ENCODE measurements at places on chromosomes 7 and 10.
A peak's percentile ranks its signal among the peaks of the same experiment; 100 is the strongest.

DNA sequence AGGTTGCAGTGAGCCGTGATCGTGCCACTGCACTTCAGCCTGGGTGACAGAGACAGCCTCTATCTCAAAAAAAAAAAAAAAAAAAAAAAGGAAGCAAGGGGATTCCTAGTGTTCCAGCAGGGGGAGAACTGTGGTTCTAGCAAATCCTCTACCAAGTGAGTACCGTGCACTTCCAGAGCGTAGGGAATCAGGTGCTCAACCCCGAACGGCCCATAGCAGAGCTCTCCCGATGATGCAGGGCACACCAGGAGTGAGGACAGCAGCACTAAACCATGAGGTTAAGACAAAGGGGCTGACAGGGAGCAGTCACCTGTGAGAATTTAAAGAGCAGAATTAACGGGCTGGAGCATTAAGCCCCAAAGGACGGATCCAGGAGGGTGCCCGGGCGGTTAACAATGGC is 173.6 kb downstream of the PTPRN2 start:
- DNase-seq = no peak

- peak; percentile 12 for DNase-seq
Measured at GRCh38 chr10:50653142-50653541, 29.4 kb upstream of the SGMS1 start.

DNA sequence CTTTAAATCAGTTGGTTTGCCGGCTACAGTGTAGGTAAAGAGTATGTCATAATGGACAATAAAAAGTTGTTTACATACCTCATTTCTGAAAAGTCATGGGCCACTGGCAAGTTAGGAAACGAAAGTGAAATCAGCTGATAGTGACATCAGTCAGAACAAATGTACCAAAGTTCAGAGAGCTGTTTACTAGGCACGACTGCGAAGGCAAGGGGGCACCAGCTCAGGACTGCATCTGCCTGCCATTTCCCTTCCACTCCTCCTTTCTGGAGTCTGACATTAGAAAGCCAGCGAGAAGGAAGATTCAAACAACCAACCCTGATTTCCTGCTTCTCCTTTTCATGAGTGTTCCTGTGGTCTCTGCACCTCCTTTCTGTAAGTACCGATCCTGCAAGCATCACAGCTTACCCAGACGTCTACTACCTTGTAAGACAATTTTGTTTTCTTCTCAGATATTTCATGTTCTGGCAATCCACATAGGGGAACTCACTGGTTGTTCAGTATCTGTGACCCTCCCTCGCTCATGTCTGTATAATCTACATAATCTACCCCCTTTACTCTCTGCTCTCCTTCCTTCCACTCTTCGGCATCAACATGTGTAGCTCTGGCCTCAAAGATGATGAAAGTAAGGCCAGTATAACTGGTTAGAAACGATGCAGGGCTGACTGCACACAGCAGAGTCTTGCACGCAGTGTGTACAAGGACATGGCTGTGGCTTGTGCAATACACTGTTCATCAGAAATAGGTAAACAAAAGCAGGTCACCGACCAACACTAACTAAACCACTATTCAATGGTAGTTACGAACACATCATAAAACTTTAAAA is at the start of gene TMEM140:
TSS of gene TMEM140 (plus strand) at position 174 of the 823 bp plus-strand sequence. CDS start 16,370 bp downstream, outside the sequence.
- DNase-seq = no peak

DNA sequence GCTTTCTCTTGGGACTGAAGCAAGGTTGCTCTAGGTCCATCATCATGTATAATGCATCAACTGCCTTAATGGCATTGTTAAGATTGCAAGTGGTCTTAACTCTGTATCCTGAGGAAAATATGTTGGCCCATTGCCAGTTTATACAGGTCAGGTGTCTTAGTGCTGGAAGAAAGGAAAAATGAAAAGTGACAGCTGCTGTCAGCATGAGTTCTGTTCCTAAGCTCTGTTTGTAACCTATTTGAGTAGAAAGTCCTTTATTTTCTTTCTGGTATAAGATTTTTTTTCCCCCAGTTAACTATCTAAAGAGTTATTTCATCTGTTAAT is 127.2 kb downstream of the SRI start:
- no peak for DNase-seq

- DNase-seq = no peak
Measured at GRCh38 chr10:86690231-86690630, 21.9 kb downstream of the LDB3 start.

- DNase-seq = no peak
Measured at GRCh38 chr10:12594448-12594944, 245.1 kb downstream of the CAMK1D start.

Data from right kidney (tissue), 9 donors.